GM10248 (cell line): ENCODE measurements at places on chromosomes 4 and X.

DNA sequence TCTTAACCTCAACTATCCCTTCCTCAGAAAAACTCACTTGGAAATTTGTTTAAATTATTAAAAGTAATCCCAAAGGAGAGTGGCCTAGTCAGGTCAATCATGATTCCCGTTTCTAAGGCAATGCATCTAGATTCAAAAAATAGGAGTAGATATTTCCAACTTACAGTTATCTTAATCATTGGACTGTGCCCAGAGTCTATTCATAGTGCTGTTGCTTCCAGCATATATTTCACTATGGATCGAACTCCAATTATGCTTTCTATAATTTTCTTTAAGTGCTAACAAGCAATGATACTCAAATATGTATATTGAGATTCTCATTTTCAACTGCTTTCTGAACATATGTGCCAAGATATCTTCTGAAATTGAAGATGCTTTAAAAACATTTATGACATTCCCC, 229.2 kb upstream of the NWD2 start:
- no peak for DNase-seq

DNA sequence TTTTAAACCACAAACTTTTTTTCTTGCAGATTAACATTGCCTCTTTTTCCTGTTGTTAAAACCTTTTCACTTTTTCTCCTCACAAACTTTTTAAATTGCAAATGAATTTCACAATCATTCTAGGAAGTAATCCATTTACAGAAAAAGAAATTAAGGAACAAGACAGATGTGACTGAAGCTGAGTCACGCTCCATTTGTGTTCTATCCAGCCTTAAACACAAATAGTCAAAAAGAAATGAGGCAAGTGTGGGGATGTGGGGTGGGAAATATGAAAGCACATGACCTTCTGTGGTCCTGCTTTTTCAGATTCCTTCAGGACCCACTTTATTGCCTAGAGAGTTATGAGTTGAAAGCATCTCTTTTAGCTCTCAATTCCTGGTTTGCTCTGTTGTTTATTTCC, 197.0 kb downstream of the ADGRL3 start:
- DNase-seq: no peak

GRCh38 chr4:105135785-105136184, 10.9 kb upstream of the TET2 start:
- DNase-seq: no peak

DNA sequence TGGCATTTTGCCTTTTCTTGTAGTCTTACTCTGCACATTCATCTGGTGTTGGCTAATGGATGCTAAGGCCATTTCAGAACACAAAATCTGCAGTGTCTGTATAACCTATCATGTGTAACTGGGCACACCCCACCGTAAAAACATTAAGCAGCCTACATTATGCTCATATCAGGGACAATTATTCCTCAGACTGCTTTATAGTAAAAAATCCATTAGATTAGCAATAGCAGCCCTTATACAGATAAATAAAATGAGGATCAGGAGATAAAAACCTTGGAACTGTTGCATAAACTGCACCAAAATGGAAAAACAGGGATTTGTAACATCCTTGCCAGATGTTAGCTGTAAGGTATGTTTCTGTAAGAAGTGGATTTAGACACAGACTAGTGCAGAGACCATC, 288.8 kb downstream of the HS3ST1 start:
- DNase-seq: no peak

DNA sequence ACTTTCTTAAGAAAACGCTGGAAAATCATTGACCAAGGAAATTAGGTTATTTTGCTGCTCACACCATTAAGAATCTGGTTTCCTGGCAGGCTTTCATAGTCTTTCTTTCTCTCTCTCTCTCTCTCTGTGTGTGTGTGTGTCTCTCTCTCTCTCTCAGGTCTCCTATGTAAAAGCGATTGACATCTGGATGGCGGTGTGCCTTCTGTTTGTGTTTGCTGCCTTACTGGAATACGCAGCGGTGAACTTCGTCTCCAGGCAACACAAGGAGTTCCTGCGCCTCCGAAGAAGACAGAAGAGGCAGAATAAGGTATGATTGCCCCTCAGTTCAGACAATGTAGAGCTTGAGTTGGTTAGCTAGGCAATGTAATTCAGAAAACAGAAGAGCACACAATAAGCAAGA, 161.2 kb downstream of the GLRA2 start:
- no peak for DNase-seq

DNA sequence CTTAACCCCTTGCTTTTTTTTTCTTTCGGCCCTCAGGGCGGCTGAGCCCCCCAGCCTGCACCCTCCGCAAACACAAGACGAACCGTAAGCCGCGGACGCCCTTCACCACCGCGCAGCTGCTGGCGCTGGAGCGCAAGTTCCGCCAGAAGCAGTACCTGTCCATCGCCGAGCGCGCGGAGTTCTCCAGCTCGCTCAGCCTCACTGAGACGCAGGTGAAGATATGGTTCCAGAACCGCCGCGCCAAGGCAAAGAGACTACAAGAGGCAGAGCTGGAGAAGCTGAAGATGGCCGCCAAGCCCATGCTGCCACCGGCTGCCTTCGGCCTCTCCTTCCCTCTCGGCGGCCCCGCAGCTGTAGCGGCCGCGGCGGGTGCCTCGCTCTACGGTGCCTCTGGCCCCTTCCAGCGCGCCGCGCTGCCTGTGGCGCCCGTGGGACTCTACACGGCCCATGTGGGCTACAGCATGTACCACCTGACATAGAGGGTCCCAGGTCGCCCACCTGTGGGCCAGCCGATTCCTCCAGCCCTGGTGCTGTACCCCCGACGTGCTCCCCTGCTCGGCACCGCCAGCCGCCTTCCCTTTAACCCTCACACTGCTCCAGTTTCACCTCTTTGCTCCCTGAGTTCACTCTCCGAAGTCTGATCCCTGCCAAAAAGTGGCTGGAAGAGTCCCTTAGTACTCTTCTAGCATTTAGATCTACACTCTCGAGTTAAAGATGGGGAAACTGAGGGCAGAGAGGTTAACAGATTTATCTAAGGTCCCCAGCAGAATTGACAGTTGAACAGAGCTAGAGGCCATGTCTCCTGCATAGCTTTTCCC, 3.4 kb downstream of the MSX1 start:
- no peak for DNase-seq
